ENCODE measurements at places on chromosomes 1 and 21.

DNA sequence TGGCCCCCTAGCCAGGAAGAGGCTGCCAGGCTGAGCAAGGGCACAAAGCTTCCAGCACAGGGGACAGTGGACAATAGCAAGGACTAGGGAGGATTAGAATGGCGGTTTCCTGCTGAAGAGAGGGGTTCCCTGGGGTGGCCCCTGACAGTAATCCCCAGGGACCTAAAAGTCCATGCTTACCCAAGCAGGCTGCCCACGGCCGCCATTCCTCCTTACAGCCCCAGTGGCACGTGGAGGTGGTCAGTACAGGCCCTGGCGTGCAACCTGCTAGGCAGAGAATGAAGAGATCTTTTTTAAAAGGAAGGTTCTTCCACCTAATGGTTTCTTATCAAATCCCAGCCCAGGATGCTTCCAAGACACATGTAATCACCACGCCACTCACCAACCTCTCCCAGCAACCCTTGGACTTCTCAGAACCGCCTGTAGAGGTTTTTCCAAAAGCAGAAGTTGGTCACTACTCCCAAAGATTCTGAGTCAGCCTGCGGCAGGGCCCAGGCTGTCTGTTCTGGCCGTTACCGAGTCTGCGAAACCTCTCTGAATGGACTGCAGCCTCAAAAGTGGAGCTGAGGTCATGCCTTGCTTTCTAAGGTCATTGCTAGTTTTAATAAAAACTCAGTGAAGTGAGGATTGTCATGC, 926 bp downstream of the MRPL55 start:
- DNase-seq: no peak

DNA sequence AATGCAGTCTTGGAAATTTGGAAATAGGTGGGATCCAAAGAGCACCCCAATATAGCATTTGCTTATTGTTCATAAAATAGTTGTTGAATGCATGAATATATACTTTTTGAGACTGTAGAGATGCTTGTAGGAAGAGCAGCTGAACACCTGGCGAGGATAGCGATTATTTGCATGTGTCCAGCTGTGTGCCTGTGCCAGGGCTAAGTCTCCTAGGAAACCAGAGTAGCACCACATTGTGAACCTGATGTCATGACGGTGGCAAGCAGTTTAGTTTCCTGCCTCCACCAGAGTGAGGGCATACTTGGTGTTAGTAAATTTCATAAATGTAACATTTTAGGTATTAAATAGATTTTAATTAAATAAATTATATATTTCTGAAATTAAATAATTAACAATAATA, 37.3 kb upstream of the IRF2BP2 start:
- no peak for DNase-seq

DNA sequence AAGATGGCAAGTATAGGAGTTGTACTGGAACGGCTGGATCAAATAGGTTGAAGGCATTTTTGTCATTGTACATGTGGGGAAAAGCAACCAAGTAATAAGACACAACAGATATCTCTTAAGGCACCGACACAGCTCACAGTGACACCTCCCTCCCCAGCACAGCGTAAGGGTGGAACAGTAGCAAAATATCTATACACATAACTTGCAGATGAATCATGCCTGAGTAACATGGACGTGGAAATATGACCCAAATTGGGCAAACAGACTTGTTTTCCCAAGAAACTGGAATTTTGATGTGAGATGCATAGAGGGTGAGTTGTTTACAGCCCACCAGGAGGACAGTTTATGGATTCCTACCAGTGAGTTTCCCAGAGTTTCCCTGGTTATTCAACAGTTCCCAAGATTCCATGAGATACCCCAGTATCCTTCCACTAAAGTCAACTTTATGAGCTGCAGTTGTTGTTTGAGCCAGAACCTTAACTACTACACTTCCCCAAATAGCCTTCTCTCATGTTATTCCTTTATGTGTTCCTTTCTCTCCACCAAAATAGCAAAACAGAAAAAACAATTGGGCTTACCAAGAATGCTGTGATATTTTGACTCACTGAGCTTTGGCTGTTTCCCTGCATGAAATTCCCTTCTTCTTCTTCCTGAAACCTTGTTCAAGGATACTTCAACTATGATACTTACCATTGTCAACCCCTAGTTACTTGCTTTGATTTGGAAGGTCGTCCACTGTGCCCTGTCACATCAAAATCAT, 7.1 kb upstream of the DR1 start:
- DNase-seq: no peak

DNA sequence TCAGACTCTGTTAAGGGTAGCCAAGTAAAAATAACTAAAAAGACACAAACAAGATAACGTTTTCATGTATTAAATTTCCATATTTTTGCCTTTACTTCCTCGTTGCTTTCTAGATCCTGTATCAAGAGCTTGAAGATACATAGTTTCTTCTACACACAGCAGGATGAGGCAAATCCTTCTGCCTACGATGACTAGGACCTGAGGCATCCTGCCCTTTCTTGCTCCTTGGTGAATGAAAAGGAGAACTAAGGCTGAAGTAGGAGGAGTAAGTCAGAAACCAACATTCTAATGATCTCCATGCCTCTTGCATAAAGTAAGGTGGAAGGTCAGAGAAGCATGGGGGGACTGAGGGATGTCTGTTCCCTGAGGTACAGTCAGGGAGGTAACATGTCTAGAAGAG, 102.6 kb downstream of the GPATCH2 start:
- no peak for DNase-seq

DNA sequence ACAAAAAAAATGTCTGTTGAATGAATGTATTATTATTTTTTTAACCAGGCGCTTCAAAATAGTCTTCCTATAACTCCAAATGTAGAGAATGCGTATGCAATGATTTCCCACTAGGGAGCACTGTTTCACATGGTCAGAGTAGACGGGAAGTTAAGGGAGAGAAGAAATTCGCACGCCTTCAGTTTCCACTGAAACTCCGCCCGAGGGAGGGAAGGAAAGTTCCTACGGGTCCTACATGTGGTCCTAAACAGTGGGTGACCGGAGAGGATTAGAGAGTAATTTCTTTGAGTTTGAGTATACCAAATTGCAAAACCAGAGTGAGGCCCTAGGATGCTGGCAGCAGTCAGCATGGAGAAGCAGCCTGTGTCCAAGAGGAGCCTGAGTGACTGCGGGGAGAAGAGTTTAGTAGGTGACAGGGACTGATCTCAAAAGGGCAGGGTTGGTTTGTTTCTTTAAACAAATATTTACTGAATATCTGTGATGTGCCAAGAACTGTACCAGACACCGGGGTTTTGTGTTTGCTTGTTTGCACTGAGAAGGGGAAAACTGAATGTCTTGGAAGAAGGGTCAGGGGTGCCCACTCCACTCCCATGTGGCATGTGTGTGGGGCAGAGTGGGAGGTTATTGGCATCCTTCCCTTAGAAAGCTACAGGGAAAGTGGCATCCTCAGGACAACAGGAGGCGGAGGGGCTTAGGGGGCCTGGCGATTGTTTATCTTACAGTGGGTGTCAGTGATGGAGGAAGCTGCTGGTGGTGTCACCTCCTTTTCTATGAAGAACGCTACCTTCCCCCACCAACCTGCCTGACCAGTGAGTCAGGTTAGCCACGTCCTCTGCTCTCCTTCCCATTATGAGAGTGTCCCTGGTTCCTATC, 22.8 kb downstream of the RNU5D-1 start:
- DNase-seq: peak; percentile 12

- DNase-seq: no peak
Observed at GRCh38 chr21:40162075-40162474, 294.8 kb downstream of the PCP4 start.
